ENCODE measurements at places on chromosomes 1 and 21.

DNA sequence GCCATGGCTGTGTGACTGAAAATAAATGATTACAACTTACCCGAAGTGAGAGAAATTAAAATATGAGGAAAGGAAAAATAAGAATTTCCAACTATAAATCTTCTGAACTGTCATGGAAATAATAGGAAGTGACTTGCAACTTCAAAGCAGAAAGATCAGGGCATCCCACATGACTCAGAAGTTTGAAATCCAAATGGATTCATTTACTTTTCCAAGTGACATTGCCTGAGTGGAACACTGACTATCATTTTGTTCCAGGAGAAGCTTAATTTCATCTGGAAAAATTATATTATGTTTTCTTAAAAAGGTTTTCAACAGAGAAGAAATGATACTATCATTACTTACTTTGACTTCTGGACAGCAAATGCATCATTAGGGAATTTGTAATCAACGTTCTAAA lies 110.8 kb downstream of the GREM2 start:
- no peak for DNase-seq

- no peak for DNase-seq
These were observed 151.7 kb downstream of the CDC42BPA start for GRCh38 chr1:227166559-227166958.

DNA sequence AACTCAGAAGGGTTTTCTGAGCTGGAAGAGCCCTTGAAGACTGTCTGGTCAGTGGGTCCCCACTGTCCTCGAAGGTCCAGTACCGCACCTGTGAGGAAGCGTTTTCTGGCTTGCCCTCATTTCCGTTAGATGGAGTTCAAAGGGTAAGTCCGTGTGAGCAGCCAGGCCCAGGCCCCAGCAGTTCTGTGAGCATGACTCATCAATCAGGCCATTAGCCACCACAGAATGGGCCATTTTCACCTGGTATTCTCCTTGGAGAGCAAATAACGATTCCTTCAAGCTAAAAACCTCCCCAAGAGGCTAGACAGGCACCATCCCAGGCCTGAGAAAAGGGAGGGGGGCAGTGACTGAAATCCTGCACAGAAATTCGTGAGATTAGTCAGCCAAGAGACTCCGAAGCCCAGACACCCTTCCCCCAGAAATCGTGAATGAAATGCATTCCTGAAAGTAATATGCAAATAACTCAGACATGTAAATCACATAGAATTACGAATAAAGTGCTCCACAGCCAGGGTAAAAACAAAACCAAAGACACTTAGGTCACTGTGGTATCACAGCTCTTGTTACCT lies 66.0 kb downstream of the BCAR3 start:
- DNase-seq, result no peak

DNA sequence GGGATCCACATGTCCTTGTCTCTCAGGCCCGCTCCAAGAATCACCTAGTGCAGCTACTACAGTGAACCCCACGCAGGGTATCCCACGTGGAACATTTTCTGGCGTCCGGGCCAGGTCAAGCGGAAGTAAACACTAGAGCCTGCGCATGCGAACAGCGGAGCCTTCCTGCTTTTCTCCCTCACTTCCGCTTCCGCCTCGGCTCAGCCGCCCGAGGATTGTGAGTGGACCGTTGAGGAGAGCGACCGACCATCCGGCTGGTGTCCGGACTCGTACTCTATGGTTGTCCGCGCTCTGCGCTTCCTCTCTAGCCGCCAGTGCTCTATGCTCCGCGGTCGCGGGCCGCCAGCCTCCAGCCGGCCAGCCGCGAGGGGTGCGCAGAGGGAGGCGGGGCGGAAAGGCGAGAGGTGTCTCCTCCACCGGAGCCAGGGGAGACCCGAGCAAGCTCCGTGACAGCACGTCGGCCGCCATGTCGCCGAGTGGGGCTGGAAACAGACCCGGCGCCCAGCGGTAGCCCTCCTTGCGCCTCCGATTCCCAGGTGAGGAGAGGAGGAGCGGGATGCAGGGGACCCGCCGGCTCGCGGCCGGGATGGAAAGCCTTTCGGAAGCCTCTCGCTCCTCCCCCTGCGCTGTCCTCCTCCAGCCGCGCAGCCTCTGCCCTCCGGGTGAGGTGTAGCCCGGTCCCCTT lies at the start of the genes CNST and TFB2M:
Gene CNST, plus strand, starts transcription at position 329 of the 685 bp plus-strand sequence. CDS start 25,107 bp downstream, outside the sequence.
Gene TFB2M, minus strand, starts transcription at position 134 of the 685 bp plus-strand sequence. Its CDS starts 123 bp downstream, at position 11.
- DNase-seq, result peak; percentile 96

DNA sequence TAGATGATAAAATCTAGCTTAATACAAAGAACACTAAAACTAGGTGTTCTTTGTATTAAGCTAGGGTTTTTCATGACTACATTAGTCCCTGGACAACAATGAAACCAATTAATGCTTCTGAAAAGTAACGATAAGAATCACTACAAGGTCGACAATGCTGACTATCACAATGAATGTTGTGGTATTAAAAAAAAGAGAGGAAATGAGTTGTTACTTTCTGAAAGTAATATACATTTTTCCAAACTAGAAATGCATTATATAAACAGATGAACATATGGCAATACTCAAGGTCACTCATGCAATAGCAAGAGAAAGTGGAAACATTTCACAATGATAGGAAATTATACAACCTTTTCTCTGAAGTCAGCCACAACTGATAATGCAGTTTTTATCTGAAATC lies 19.0 kb downstream of the DPH5 start:
- DNase-seq, result no peak

- no peak for DNase-seq
These were observed 60.4 kb upstream of the IFNAR2 start for GRCh38 chr21:33169359-33169758.

DNA sequence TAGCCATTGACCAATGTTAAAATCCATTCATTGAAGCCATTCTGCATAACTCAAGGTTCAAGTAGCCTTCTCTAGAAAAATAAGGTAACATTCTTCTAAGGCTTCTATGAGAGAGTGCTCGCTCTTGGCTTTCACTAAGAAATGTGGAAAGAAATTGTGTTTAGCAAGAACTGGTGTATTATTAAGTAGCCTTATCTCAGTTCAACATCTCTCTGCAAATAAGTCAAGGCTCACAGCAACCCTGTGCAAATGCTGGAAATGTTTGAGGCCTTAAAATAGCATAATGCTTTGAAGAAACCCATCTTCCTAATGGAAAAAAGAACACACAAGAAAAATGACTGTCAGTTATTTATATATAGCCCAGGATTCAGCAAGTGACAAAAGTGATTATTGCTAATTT lies 254.1 kb upstream of the PROX1 start:
- no peak for DNase-seq

GRCh38 chr1:40017951-40018575 lies 22.5 kb upstream of the CAP1 start:
- DNase-seq, result no peak

GRCh38 chr1:9439074-9439761 lies 100.0 kb upstream of the SLC25A33 start:
- DNase-seq, result no peak

GRCh38 chr1:10228528-10228927 lies 18.2 kb downstream of the KIF1B start:
- no peak for DNase-seq

GRCh38 chr1:156096640-156097391 lies 14.6 kb upstream of the MEX3A start:
- peak; percentile 93 for DNase-seq

- DNase-seq, result no peak
These were observed 462.7 kb downstream of the ADGRL2 start for GRCh38 chr1:82263396-82263795.

- DNase-seq, result no peak
These were observed 148.6 kb upstream of the CD34 start for GRCh38 chr1:208059409-208060001.

- DNase-seq, result no peak
These were observed 12.8 kb downstream of the CELF3 start for GRCh38 chr1:151703813-151704212.

- no peak for DNase-seq
These were observed 734 bp downstream of the MED18 start for GRCh38 chr1:28329395-28330153.

DNA sequence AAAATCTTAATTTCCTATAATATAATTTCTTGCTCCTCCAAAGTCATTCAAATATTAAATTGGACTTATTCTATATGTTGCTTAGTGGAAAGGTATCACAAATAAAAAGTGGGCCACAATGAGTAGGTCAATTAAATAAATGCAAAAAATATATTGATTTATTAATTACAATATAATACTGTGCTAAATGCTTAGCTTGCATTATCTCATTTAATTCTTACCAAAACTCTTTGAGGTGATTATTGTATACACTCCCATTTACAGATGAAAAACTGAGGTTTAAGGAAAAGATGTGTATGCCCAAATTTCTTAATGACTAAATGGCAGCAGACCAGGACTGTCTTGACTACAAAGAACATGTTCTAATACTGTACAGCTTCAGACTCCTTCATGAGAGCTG lies 325.3 kb upstream of the SGIP1 start:
- DNase-seq, result no peak

DNA sequence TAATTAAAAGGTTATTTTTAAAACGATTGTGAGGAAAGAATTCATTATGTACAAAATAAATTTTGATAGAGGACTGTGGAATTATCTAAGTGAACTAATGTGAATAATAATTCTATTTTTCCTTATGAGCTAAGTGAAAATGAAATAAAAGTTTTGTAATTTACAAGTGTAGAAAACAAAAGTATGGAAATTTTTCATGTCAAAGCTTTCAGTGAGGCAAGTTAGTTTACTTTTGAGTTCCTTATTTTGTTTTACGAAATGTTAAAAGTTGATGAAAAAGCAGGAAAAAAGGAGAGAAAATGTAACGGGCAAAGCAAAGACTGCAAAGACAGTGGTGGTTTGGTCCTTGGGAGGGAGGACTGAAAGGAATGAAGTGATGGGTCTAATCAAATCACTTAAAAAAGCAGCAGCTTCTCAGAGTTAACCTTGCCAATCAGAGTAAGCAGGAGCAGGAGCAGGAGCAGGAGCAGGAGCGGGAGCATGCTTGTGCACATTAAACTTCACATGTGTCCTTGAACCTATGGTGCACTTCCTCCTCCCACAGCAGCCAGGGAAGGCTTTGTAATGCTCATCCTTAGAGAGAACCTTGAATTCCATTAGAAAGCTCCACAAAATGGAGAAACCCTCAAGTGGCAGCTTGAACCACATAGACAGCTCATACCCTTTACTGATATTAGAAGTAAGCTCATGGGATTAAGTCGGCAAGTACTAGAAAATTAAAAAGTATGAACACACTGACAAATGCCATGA lies 133.4 kb downstream of the LHX4 start:
- no peak for DNase-seq

- DNase-seq, result no peak
These were observed 783 bp upstream of the AGL start for GRCh38 chr1:99849413-99849743.

- peak; percentile 46 for DNase-seq
These were observed 64.3 kb downstream of the OPTC start for GRCh38 chr1:203558064-203558760.

- DNase-seq, result no peak
These were observed 22.4 kb upstream of the ABCD3 start for GRCh38 chr1:94395748-94396309.

GRCh38 chr21:41220208-41220733 lies 52.3 kb downstream of the BACE2 start:
- DNase-seq, result no peak

- no peak for DNase-seq
These were observed 320.1 kb downstream of the TPR start for GRCh38 chr1:186054932-186055331.

DNA sequence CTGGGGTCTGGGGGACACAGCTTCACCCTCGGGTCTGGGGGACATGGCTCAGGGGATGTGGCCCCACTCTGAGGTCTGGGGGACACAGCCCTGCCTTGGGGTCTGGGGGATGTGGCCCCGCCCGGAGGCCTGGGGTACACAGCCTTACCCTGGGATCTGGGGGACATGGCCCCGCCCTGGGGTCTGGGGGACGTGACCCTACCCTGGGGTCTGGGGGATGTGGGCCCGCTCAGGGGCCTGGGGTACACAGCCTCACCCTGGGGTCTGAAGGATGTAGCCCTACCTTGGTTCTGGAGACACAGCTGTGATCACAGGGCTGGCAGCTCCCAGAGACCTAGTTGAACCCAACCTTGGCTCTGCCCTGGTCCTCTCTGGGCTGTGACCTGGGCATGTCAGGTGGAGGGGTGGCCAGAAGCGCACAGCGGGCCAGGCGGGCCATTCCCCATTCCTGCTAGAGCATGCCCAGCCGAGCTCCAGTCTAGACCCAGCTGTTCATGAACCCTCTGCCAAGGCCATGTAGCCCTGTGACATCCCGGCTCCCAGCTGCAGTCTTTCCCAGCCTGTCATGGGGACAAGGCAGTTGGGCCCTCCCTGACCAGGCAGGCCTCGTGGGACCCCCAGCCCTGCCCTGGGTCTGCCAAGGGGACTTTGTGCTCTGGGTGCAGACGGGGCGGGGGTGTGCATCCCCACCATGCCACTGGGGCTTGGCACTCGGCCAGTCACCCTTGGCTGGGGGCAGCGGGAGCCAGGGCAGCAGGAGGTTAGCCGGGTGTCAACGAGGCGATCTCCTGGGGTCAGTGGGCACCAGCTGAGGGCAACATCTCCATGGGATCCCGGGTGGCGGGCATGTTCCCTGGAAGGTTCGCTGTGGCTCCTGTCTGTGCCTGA lies 43.9 kb downstream of the WNT9A start:
- DNase-seq, result peak; percentile 21

DNA sequence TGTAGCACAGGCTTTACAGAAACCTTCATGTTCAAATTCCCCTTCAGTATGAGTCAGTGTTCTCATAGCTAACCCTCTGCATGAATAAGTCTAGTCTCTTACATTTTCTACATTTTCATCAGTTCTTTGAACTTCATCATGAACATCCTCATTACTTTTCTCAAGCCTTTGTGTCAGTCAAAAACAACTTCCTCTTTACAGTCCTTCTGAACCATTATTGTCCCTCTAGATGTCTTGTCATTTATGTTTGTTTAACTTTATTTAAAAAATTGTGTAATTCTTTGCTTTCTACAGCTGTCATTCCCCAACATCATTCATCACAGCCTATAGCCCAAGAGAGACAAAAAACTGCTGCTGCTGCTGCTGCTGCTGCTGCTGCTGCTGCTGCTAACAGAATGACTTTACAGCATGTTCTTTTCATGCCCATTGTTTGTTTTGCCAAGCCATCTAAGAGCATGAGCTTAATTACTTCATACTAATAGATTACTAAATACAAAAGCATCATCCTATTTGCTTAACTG lies 133.1 kb downstream of the LRRC40 start:
- no peak for DNase-seq

GRCh38 chr1:227518876-227519275 lies 44.5 kb upstream of the ZNF678 start:
- DNase-seq, result no peak

DNA sequence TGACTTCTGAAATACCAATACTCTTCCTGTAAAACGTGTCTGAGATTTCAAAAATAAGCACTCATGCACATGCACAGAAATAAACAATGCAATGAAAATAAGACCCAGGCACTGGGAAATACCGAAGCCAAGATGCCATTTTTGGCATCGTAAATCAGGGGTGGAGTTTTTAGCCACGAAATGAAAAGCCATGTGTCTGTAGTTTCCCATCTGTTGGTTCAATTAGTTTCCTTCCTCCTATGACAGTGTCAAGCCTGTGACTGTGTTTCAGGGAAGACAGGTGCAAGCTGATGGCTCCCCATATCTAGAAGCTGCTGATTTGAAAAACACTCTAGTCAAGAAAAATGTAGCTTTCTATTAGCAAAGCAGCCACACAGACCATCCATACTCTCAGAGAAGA lies 480.4 kb upstream of the CAMK1G start:
- DNase-seq, result no peak
